ENCODE measurements at places on chromosomes 6 and 20. TPM values are rescaled to one million over a fixed set of nuclear protein-coding genes. Genes with fewer than 3 reads are reported as not detected.

GRCh38 chr6:150143516-150144293 is 861 bp downstream of the PPP1R14C start:
- no peak for DNase-seq

The OPRM1 gene
- not detected for total RNA-seq

The FAM83B gene
- total RNA-seq: 3.9 TPM

GRCh38 chr6:118652051-118652615 is 742 bp upstream of the CEP85L start:
- peak; percentile 31 for DNase-seq

The CDK19 gene
- 11.7 TPM for total RNA-seq

- DNase-seq: no peak
These were observed 220.4 kb upstream of the JARID2 start for GRCh38 chr6:15025446-15025845.

DNA sequence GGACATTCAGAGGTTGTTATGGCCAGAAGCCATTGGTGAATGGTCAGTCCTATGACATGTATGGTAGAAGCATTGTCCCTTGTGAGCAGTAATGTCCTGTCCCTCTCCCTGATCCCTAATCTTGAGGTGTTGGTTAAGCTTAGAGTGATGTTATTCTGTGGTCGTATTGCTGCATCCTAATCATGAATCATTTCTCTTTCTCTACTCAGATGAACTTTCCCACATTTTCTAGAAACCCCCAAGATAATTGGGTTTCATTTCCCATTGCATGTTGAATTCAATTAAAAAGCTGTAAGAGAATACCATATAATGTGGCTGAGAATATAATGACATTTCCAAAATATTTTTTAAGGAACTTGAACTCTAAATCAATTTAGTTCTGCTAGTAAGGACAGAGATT is 175.1 kb downstream of the PLCB4 start:
- no peak for DNase-seq

DNA sequence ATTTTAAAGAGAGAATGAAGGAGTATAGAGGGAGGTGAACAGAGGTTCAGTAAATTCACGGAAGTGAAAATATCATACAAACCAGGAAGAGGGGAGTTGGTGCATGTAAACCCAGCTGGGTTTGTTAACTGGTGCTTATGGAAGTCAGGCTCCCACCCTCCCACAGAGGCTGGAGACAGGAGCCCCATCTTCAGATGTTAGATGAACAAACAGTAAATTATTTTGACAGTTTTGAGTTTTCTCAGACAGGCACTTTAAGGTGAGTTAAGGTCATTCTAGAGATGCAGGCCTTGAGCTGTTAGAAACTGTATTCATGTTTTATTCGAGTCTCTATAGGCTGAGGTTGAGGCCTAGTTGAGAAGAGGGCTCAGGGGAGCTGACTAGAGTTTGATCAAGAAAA is 41.8 kb upstream of the FUCA2 start:
- no peak for DNase-seq

The NOTCH4 gene
- total RNA-seq: 2.4 TPM

DNA sequence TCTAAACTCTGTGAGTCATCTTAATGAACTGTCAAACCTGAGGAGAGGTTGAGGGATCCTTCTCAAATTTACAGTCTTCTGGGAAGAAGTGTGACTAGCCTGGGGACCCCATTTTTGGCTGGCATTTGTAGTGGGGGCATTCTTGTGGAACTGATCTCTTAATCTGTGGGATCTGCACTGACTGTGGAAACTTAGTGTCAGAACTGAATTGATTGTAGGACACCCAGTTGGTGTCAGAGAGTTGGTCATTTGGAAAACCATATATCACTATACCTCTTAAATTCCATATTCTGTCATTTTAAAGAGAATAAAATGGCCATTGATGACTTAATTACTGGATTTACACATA is 48.3 kb downstream of the LAMA4 start:
- DNase-seq: no peak

The SPDEF gene
- total RNA-seq: 0.72 TPM

DNA sequence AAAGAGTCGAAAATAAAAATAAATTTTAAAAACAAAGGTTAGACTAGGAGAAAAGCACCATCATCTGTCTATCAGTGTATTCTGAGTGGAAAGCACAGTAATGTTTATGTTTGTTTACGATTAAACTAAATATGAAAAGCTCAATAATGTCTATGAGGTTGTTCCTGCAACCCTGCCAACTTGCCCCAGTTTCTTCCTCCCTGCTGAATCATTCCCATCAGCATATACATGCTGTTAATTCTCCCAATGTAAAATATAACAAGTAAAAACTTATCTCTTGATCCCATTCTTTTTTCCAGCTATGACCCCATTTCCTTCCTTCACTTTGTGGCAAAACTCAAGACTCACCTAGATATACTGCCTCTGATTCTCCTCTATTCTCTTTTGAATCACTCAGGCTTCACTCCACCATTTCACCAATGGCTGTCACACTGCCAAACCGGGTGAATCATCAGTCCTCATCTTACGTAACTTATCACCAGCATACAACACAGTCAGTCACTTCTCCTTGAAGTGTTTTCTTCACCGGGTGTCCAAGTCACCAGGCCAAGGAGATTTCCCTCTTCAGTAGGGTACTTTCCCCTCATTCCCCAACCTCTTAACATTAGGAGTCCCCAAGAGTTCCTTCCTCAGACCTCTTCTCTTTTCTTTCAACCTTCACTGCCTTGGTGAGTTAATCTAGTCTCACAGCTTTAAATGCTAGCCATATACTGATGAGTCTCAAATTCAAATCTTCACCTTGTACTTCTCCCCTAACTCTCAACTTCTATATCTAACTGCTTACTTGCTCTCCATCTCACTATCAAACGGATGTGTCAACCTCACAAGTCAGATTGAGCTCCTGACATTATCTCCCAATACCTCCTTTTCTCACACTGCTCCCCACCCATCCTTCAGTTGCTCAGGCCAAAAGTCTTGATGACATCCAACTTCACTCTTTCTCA is 6.2 kb downstream of the TMEM242 start:
- no peak for DNase-seq

- no peak for DNase-seq
These were observed 38.5 kb downstream of the PANK2 start for GRCh38 chr20:3927486-3928291.

The ANKRD66 gene
- total RNA-seq: not detected

- DNase-seq: no peak
These were observed 17.0 kb downstream of the CCDC167 start for GRCh38 chr6:37482606-37483251.

The KCNK16 gene
- total RNA-seq: not detected

The CGAS gene
- total RNA-seq: 6.4 TPM

DNA sequence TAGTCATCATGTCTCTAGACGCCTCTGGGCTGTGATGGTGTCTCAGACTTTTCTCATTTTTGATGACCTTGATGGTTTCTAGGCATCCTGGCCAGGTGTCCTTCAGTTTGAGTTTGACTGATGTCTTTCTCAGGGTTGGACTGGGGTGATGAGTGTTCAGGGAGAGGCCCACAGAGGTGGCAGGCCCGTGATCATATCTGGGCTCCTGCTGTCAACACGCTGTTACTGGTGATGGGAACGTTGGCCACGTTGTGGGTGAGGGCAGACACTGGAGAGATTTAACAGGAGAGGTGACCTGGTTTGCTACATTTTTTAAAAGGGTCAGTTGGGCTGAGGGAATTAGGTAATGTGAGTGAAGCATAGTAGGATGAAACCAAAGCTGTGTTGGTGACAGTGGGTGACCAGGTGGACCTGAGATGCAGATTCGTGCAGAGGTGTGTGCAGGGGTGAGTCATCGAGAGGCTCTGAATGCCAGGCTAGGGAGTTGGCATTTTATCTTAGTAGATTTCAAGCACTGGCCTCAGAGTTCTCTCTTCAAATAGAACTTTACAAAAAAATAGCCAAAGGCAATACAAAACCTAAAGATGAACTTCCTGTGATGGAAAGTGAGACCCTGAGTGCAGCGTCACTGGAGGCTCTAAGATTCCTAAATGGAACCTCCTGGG is 174.1 kb downstream of the CDH26 start:
- DNase-seq: no peak

DNA sequence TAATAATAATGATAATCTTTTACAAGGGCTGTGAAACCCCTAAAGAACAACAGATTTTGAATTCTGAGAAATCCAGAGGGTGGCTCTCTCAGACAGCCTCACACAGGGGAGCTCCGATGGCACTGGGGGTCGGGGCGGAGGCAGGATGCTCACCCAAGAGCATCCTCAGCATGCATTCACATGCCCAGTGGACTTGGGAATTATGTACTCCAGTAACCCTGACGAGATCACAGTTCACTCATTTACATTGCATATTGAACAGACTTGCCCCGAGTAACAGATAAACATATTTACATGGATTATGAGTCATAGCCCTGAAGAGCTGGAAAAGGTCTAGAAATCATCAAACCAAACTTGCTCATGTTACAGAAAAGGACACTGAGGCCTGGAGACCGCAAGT is 482.7 kb upstream of the JARID2 start:
- DNase-seq: no peak

DNA sequence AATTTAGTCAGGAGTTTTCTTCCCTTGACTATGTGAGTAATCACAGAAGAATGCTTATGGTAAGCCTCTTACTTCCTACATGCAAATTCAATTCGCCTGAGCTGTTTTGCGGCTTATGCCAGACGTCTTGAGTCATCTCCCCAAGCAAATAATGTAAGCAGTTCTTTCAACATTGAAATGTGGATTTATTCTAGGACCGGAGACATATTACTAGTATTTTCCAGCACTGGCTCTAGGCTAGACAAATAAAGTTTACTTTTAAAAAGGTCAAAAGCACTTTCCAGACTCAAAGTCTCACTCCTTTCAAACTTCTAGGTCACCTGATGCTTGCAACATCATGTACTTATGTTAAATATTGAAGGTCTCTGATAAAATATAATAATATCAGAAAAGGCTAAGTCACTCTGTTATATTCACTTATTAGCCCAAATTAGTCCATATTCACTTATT is 38.1 kb upstream of the NOX3 start:
- DNase-seq: no peak

DNA sequence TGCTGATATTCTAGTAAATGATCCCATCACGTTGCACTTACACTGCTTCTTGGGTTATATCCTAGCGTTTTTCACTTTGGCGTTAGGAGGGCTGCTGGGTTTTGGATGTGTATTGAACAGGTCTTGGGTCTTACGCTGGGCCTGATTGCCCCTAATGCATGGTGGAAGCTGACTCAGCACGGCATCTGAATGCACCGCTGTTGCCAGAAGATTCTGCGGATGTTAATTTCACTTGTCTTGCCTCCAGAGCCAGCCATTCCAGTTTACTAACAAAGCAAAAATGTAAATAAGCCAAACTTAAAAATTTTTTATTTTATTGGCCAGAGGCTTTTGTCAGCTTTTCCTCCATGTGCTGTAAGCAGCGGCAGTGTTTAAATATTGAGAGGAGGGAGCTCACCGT is 233.5 kb downstream of the TMEM242 start:
- DNase-seq: peak; percentile 34

DNA sequence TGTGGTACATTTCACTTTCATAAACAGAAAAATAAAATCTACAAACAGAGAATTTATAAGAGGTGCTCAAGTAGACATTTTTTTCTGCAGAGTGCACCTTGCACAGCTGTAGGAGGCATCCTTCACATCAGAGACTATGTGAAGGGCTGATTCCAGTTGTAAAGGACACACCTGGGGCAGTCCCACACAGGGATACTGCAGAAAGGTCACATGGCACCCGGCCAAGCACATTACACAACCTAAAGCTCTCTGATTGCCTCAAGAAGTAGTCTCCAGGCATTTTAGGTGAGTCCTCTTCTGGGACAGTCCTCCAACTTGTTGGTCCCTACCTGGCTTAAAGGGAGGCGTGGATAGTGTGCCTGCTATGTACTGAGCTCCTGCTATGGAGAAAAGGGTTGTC is 502.9 kb upstream of the NOX3 start:
- no peak for DNase-seq

The CDSN gene
- not detected for total RNA-seq

GRCh38 chr6:156662025-156662445 is 115.1 kb upstream of the ARID1B start:
- DNase-seq: peak; percentile 80

- DNase-seq: no peak
These were observed 399.3 kb downstream of the HAO1 start for GRCh38 chr20:7540923-7541322.

The TFEB gene
- 3.9 TPM for total RNA-seq

The PCIF1 gene
- total RNA-seq: 39.4 TPM

DNA sequence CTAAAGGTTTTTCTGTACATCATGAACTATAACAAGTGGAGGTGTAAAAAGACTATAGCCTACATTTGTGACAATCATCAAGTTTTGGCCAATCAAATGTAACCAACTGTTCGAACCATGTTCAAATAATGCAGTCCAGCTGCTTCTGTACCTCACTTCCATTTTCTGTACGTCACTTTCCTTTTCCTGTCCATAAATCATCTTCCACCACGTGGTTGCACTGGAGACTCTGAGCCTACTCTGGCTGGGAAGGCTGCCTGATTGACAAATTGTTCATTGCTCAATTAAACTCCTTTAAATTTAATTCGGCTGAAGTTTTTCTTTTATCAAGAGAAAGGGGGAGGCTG is 270.4 kb upstream of the JARID2 start:
- no peak for DNase-seq

The TSBP1 gene
- not detected for total RNA-seq

- DNase-seq: peak; percentile 52
These were observed 23.6 kb downstream of the PKHD1 start for GRCh38 chr6:52063584-52064344.

DNA sequence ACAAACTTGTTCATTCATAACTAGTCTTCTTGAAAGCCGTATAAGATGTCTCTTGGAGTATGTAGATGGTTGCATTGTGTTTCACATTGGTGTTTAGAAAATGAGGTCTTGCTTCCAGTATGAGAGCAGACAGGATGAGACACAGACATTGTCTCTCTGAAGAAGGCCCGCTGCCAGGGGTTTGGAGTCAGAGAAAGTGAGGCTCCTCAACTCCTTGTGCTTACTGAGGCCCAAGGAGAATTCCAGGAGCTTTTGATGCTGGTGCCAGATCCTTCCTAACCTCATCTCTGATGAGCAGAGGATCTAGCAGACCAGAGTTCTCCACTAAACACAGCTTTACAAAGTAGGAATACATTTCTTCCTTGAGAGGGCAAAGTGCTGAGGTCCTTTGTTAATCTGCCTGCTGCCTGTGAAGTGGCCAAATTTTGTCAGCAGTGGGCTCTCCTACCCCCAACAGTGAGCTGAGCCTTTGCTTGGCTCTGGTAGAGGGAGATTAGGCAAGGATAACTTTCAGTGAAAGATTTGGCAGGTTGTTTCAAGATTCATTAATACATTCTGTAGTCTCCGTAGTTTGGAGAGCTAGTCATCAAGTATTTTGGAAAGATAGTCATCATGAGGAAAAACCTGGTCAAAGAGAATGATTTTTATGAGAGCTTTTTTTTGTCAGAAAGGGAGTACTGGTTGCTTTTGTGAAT is 9.7 kb downstream of the MAPRE1 start:
- no peak for DNase-seq

The PHACTR3 gene
- total RNA-seq: 0.30 TPM

DNA sequence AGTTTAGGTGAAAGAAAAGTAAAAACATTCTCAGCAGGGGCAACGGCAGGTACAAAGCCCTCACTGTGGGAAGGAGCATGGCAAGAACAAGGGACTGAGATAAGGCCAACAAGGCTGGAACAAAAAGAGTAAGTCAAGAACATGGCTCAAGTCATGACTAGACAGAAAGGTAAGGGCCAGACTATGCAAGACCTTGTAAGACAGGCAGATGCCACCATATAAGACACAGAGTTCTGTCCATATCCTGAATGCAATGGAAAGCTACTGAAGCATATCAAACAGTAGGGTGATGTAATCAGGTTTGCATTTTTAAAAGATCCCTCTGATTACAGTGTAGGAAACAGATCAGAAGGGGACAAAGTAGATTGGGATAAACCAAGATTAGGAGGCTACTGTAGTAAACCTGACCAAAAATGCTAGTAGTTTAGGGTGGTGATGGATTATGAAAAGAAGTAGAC is 5.5 kb downstream of the REV3L start:
- no peak for DNase-seq

Data from WTC11 (cell line).